Gastrocnemius medialis (tissue), 4 donors: ENCODE measurements at places on chromosomes 13 and 19. TPM values are rescaled to one million over a fixed set of nuclear protein-coding genes. Genes with fewer than 3 reads are reported as not detected.

DNA sequence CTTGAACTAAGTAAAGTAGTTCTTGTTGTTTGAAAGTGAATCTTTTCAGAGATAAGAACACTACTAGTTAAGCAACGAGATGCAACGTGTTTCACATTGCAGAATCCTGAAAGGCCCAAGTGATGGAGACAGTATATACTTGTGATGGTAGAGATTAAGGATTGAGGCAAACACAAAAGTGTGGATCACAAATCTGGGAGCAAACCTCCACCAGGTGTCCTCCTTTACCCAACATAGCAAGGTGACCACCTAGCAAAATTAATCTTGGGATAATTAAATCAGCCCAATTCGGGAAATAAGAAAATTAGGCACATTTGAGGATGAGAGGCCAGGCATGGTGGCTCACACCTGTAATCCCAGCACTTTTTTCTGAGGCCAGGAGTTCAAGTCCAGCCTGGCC lies 563.9 kb downstream of the DACH1 start:
- H3K36me3 ChIP-seq = no peaks in the 10 kb centered on the region
- H3K4me1 ChIP-seq = no peaks in the 10 kb centered on the region
- DNase-seq = no peak
- no peak overlapping the region for H3K4me3 ChIP-seq
- H3K27me3 ChIP-seq = no peaks in the 10 kb centered on the region
- H3K27ac ChIP-seq = no peak overlapping the region

GRCh38 chr13:99218969-99219368 lies 18.3 kb downstream of the UBAC2 start:
- H3K4me1 ChIP-seq = peaks cover 68% of the 10 kb centered on the region
- H3K27me3 ChIP-seq = no peaks in the 10 kb centered on the region
- no peaks in the 10 kb centered on the region for H3K36me3 ChIP-seq
- H3K27ac ChIP-seq = peak overlapping the region; percentile 78
- DNase-seq = no peak
- no peak overlapping the region for H3K4me3 ChIP-seq

DNA sequence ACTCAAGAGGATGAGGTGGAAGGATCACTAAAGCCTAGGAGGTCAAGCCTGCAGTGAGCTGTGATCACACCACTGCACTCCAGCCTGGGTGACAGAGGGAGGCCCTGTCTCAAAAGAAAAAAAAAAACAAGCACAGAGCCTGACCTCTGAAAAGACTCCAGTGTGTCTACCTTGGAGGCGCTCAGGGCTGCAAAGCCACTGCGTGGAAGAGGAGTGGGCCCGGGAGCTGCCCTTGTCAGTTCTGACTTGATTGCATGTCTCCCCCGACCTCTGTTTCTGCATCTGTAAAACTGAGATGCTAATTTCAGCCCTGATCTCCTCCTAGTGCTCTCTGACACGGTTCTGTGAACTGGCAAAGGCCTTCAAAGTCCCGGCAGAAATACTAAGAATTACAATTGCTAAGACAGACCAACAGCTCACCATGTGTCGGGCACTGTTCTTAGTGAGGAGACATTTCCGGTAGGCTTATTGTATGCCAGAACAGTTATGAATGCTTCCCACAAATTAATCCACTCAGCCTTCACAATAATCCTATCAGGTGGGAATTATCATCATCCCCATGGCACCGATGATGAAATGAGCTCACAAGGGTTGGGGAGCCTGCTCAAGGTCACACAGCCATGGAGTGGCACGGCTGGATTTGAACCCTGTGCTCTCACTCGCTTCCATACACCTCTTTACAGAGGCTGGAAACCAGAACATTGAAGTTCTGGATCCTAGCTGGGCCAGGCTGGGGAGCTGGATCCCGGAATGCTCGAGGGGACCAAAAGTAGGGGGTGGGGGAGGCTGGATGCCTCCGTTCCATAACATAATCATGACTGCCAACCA lies 3.5 kb downstream of the AKT2 start:
- no peaks in the 10 kb centered on the region for H3K27me3 ChIP-seq
- H3K4me1 ChIP-seq = peaks cover 79% of the 10 kb centered on the region
- H3K4me3 ChIP-seq = no peak overlapping the region
- peak; percentile 11 for DNase-seq

DNA sequence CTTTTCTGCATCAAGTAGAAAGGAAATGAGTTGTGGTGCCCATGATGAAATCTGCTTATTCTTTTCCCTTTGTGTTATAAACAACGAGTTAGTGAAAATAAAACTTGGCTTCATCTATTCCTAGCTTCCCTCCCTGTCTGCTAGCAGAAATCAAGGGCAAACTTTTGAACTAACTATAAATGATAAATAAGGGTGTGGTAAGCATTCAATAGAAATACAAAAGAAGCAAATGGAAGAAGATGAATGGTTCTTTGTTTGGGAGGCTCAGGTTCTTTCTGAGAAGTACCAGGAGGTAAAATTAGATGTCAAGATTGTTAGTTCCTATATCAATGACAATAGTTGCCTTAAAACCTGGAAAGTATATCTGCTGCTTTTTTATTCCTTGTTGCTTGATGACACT lies 275.3 kb upstream of the PRR20A start:
- no peaks in the 10 kb centered on the region for H3K27me3 ChIP-seq
- no peaks in the 10 kb centered on the region for H3K4me1 ChIP-seq
- no peaks in the 10 kb centered on the region for H3K36me3 ChIP-seq
- no peak overlapping the region for H3K4me3 ChIP-seq
- no peak for DNase-seq

DNA sequence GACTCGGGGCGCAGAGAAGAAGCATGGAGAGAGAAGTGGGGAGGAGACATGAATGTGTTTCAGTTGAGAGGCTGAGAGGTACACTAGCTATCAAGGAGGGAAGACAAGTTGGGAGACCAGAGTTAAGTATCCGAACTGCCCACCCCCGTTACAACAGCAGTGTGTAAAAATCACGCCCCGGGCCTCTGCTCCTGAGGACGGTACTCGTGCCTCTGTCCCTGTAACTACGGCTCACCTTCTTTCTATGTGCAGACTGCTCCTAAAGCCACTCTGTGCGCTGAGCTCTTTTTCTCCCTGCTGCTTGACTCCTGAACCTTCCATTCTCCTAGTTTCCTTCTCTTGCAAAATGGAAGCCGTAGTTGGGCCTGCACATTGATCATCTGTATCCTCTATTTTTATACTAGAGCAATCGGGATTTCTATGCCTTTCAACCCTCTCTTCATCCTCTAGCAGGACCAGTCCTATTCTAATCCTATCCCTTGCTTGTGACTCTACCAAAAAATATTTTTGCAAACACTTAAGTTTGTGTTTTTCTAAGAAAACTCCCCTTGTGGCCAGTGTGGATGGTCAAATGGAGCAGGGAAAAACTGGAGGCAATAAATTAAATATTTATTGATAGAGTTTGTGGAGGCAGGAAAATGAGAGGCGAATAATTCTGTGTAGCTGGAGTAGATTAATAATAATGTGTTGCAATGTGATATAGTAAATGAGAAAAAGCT lies 569 bp downstream of the POLR1D start:
- peaks cover 14% of the 10 kb centered on the region for H3K36me3 ChIP-seq
- H3K4me3 ChIP-seq = peak overlapping the region; percentile 86
- H3K27me3 ChIP-seq = no peaks in the 10 kb centered on the region
- peak overlapping the region; percentile 95 for H3K27ac ChIP-seq
- no peak for DNase-seq

DNA sequence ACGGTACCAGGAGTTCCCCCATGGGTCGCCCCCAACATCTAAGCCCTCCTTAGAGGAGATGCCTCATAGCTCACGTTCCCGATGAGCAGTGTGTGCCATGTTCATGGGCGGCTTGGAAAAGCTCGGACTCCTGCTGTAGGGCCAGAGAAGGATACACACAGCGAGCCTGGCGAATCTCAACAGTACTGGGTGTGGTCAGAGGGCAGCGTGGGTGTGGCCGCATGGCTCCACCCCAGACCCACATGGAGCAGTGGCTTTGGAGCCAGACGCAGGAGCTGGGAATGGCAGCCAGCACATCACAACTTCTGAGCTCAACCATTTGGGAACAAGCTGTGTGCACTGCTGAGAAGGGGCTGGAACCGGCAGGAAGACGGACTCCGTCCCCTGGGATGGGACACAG lies 15.6 kb downstream of the CAPS start:
- H3K27ac ChIP-seq = no peak overlapping the region
- DNase-seq = no peak
- peaks cover 81% of the 10 kb centered on the region for H3K36me3 ChIP-seq
- peaks cover 9% of the 10 kb centered on the region for H3K4me1 ChIP-seq

DNA sequence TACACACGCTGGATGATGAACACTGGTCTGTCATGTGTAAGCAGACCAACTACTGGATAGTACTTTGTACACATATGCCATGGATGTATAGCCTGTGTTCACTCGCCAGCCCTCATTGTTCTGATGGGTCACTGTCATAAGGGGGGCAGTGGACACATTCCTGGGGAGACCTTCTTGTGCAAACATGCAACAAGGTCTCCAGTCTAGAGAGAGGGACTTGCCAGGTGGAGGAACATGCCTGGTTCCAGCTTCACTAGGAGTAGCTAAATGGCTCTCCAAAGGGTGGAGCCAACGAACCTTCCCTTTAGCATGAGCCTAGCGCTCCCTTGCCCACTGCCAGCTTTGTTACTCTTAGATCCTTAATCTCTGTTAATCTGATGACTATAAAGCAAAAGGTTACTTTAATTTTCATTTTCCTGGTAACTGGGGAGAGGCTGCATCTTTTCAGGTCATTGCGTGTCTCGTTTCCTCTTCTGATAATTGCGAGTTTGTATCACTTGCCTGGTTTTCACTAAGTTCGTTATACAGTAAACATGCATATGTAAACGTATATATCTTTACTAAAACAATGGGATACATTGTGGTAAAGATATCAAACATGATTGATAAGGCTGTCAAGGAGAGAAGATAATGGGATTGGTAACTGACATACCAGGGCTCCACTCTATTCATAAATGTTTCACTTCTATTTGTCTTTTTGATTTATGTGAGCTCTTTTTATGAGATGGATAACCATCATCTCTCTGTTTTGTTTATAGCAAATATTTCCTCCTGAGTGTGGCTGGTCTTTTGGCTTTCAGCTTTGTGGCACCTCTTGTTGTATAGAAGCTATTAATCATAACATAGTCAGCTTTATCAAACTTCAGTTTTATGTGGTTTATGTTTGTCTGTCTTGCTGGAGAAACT lies 235.2 kb upstream of the SGCG start:
- H3K4me3 ChIP-seq = no peak overlapping the region
- DNase-seq = no peak
- no peak overlapping the region for H3K27ac ChIP-seq
- no peaks in the 10 kb centered on the region for H3K4me1 ChIP-seq
- H3K27me3 ChIP-seq = no peaks in the 10 kb centered on the region
- no peaks in the 10 kb centered on the region for H3K36me3 ChIP-seq

GRCh38 chr13:95406176-95406575 lies 104.9 kb upstream of the ABCC4 start:
- H3K4me1 ChIP-seq = peaks cover 5% of the 10 kb centered on the region
- no peaks in the 10 kb centered on the region for H3K27me3 ChIP-seq
- DNase-seq = no peak
- H3K4me3 ChIP-seq = no peak overlapping the region
- H3K36me3 ChIP-seq = no peaks in the 10 kb centered on the region
- no peak overlapping the region for H3K27ac ChIP-seq

DNA sequence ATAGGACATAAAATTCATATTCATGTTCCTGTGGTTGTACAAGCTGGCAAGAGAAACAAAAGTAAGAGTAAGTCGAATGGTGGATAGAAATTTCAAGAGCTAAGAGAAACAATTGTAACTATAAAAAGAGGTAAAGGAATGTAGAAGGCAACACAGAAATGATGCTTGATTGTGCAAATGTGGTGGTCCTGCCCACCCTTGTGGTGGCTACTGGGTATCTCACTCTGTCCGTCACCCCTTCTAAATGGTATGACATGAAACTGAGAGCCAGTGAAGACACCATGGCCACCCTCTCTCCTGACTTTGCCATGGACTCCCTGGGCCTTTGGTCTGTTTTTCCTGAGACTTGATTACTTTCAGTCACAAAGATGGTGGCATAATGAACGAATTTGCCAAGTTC lies 925.9 kb upstream of the SLITRK6 start:
- no peak for DNase-seq
- no peak overlapping the region for H3K27ac ChIP-seq
- H3K4me3 ChIP-seq = no peak overlapping the region
- H3K4me1 ChIP-seq = no peaks in the 10 kb centered on the region
- H3K27me3 ChIP-seq = no peaks in the 10 kb centered on the region

DNA sequence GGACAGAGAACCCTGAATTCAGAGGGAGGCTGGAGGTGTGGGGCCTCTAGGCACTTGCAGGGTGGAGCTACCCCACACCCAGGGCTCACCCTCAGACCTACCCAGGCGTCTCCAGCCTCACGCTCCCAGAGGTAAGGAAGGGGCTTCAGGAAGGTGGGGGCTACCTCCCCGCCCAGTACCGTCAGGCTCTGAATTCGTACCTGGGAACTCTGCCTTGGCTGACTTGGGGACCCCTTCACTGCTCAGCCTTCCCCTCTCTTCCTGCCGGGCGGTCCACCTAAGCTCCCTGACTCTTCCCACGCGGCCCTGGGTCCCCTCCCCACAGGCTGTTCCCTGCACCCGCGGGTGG lies 28.5 kb upstream of the PARP4 start:
- H3K27me3 ChIP-seq = peaks cover 10% of the 10 kb centered on the region
- H3K36me3 ChIP-seq = no peaks in the 10 kb centered on the region
- H3K27ac ChIP-seq = no peak overlapping the region
- no peaks in the 10 kb centered on the region for H3K4me1 ChIP-seq

- H3K4me3 ChIP-seq = no peak overlapping the region
- H3K4me1 ChIP-seq = no peaks in the 10 kb centered on the region
- H3K36me3 ChIP-seq = no peaks in the 10 kb centered on the region
- peaks cover 2% of the 10 kb centered on the region for H3K27me3 ChIP-seq
- no peak for DNase-seq
Measured at GRCh38 chr19:31331536-31331935, 17.7 kb downstream of the TSHZ3 start.

DNA sequence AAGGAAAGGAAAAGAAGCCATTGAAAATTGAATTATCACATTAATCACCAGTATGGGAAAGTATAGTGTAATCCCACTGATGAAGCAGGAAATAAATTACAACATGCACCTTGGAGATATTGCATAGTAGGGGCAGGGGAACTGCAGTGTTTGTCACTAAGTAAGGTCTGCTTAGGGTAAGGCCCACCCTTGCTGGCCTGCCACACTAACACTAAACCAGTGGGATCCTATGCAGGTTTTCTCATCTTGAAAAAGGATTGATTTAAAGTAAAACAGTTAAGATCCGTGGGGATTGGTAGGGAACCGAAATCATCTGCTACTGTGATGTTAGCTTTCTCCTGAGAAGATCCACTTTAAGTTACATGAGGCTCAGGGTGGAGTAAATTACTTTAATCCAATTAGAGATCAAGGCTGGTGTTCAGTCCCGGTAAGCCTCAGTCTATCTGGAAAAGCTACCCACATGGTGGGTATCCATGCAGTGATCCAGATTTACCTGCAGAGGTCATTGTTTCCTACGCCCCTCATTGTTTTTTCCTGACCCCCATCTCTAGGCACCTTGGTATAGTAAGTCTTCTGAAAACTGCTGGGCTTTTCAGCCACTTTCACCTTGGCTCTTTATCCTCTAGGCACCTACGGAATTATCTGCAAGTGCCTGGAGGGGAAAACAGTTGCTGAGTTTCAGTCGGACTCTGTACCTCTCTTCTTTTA lies 1014.9 kb upstream of the ATXN8OS start:
- H3K27me3 ChIP-seq = no peaks in the 10 kb centered on the region
- no peak overlapping the region for H3K4me3 ChIP-seq
- DNase-seq = no peak
- H3K36me3 ChIP-seq = no peaks in the 10 kb centered on the region
- H3K4me1 ChIP-seq = no peaks in the 10 kb centered on the region

The DKKL1 gene
- not detected for total RNA-seq

The AKAP8L gene
- total RNA-seq = 82.7 TPM

The CEACAM16 gene
- not detected for total RNA-seq

The STARD13 gene
- 15.0 TPM for total RNA-seq

The ZNF571 gene
- total RNA-seq = 1.5 TPM

The ZNF83 gene
- total RNA-seq = 8.0 TPM
